ENCODE measurements at places on chromosomes 7 and 10.

DNA sequence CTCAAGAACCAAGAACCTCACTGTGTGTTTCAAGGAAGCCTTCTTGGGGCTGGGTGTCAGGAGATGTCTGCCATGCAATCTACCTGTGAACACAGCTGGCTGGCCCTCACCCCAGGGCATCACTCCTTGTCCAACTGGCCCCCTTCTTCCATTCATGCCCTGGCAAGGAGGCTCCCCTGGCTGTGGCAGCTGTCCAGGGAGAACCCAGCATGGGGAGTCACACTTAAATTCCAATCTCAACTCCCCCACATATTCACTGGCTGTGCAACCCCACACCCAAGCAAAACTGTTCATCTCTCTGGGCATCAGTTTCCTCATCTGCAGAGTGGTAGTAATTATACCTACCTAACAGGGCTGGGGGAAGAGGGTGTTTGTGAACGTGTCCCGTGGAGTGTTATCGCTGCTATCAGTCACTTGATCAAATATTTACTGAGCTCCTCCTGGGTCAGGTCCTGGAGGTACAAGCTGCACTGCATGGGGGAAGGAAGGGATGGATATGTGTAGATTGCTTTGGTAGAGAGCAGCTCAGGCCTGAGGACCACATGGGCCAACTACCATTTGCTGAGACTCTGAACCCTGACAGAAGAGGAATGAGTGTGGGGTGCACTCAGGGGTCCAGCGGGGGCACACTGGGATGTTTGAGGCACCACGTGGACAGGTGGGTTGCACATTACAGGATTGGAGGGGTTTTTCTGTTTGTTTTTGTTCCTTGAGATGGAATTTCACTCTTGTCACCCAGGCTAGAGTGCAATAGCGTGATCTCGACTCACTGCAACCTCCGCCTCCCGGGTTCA lies 2.1 kb upstream of the GPRIN2 start:
- DNase-seq, result no peak

GRCh38 chr7:37351716-37352115 lies 96.9 kb downstream of the ELMO1 start:
- DNase-seq, result no peak

DNA sequence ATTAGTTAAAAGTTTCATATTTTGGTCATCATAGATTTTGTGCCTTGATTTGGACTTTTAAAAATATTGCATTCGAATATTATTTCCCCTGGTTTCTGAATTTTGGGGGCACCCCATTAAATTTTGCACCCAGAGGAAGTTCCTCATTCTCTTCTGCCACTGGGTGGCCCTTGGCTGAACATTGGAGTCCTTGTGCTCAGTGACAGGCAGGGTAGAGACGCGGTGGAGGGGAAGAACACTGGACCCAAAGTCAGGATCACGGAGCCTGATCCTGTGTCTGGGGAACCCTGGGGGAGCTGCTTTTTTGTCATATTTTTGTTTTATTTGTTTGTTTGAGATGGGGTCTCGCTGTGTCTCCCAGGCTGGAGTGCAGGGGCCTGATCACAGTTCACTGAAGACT lies 74.7 kb downstream of the MKI67 start:
- no peak for DNase-seq

- DNase-seq, result no peak
Measured at GRCh38 chr10:130459011-130459410, 322.8 kb downstream of the GLRX3 start.

DNA sequence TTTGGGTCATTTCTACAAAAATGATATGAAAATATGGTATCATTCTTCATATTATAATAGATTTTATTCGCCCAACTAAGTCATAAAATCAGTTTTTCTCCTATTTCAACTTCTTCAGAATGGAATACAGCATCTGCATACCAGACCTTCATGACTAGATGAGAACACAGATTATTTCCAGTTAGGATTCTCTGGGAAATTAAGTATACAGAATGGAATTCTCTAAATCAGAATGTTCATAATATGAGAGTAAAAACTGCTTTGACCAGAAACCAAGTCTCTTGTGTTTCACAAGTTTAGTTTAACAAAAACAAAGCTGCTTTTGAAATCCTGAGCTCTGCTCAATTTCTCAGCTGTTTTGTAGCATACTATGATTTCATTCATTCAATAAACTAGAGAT lies 160.3 kb upstream of the SEMA3A start:
- peak; percentile 3 for DNase-seq

DNA sequence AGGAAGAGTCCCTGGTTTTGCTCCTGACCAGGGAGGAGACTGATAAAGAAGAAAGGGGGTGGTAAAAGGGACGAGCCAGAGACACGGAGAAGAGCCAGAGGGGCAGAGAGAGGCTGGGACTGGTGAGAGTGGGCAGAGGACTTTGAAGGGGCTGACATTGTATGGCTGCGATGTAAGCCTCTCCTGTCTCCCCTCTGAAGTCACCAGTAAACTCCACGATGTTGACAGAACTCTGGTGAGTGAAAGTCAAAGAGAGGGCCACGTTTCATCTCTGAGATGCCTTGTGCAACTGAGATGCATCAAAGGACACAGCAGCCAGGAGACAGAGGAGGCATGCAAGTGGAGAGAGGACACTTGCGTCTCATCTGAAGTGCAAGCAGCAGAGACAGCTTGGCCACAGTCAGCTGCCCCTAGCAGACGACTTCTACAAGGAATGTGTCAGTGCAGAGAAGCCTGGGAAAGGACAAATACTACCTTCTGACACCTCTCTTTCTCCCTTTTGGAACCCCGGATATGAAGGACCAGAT lies 54.3 kb downstream of the SMKR1 start:
- DNase-seq, result no peak
